ENCODE measurements at places on chromosomes 1 and 21.

GRCh38 chr21:30710499-30710898 is 8.1 kb downstream of the KRTAP21-3 start:
- no peak for DNase-seq

DNA sequence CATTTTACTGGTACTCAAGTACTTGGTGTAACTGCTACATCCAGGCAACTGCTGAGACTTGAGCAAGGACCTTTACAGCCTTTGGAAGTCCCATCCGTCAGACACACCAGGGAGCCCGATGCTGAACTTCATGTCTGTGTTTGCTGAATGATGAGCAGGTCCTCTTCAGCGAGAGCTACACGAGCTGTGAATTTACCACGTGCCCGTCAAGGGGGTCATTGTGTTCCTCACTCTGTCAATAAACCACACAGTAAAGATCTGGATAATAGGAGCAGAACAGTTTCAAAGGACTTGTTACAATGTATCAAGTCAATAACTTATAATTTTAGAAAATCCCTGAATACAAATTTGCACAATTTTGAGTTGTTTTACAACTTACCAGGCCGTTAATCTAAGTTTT is 427.2 kb downstream of the KIF26B start:
- no peak for DNase-seq

DNA sequence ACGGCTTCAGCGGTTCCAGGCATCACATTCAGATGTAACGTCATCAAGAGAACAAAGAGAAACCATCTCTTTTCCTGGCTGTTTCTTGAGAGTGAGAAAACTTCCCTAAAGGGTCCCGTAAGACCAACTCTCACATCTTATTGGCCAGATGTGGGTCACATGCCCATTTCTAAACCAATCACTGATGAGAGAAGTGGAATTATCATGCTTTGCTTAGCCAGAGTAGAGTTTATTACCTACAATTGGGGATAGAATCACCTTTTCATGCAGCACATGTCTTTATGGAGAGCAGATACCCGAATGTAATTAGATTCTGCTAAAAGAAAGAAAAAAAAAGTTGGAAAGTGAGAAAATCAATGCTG is 54.4 kb downstream of the LYPLAL1 start:
- DNase-seq: no peak

DNA sequence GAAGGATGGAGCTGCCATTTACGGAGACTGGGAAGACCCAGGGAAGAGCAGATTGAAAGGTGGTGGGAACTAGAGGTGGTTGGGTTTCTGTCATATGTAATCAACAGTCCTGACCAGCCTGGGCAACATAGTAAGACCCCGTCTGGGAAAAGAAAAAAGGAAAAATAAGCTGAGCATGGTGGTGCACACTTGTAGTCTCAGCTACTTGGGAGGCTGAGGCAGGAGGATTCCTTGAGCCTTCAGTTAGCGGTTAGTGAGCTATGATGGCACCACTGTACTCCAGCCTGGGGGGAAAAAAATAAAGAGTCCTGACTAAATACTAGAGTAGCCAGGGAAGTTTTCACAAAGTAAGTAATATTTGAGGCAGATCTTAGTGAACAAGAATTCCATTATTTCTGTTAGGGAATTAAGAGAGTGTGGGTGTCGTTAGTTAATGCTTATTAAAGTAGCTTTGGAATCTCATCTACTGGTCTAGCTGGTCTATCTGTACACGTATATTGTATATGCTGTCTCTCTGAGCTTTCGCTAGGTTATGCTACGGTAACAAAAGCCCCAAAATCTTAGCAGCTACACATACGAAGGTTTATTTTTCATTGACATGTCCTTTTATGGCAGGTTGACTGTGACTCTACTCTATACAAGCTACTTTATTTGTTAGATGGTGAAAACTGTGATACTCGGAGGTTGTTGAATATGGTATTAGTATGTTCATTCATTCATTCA is 4.4 kb downstream of the NBPF1 start:
- DNase-seq: no peak

DNA sequence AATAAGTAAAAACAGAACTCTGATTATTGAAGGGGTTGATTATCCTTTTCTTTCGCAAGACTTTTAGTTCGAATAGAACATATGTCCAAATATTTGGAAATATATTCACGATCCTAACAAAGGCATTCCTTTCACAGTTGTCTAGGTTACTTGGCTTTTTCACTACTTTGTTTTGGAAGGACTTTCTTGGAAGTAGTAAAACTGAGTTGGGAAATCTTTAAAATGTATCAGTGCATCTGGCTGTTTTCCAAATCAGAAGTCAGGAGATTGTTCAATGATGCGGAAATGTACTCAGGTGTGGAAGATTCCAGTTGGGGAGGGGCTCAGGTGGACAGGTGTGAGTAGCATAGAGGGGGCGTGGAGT is 67.1 kb downstream of the SH3BGR start:
- DNase-seq: peak; percentile 26

DNA sequence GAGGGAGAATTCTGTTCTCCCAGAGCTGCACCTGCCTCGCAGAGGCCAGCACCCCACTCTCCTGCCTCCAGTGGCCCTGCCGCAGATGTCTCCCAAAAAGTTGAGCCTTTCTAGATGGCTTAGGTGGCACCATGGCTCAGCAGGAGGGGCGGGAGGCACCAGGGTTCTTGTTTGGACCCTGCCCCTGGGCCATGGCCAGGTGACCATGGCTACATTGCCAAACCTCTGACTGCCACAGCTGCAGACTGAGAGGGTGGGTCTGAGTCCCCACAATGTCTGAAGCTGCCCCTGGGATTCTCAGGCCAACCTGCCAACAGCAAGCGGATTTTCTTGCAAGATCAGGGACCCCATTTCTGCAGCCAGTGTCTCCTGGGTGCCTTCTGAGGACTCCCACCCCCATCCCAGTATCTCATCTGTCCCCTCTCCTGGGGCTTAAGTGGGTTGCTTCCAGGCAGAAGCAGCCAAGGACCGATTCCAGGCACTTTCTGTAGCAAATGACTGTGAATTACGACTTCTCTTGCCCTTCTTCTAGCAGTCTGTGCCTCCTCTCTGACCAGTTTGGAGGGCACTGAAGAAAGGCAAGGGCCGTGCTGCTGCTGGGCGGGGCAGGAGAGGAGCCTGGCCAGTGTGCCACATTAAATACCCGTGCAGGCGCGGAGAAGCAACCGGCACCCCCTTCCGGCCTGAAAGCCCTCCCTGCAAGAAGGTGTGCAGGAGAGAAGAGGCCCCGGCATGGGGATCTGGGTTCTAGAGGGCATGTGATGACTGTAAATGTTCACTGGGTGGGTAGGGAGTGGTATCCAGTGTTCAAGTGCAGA is 22.5 kb downstream of the SESN2 start:
- no peak for DNase-seq

GRCh38 chr1:212621043-212621948 is 12.7 kb downstream of the ATF3 start:
- DNase-seq: no peak

- DNase-seq: no peak
Observed at GRCh38 chr1:109981004-109981335, 3.6 kb upstream of the AHCYL1 start.

DNA sequence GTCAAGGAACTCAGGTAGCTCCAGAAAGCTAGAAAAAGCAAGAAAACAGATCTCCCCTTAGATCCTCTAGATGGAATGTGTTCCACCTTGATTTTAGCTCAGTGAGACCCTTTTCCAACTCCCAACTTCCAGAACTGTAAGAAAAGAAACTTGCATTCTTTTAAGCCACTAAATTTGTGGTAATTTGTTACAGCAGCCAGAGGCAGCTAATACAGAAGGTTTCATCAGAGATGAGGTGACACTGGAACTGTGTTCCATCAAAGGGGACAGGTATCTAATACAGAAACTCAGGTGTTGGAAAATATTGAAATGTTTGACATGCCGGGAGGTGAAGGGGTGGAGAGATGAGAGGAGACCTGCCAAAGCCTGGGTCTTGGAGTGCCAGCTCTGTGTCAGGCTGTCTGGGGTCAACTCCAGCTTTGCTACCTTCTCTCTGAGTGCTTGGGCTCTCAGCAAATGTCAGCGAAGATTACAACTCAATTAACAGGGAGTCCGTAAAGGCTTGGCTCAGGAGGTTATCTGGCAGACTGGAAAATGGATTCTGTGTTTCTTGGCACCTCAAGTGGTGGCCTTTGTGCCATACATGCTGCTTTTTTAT is 71.3 kb downstream of the PLPP3 start:
- no peak for DNase-seq

DNA sequence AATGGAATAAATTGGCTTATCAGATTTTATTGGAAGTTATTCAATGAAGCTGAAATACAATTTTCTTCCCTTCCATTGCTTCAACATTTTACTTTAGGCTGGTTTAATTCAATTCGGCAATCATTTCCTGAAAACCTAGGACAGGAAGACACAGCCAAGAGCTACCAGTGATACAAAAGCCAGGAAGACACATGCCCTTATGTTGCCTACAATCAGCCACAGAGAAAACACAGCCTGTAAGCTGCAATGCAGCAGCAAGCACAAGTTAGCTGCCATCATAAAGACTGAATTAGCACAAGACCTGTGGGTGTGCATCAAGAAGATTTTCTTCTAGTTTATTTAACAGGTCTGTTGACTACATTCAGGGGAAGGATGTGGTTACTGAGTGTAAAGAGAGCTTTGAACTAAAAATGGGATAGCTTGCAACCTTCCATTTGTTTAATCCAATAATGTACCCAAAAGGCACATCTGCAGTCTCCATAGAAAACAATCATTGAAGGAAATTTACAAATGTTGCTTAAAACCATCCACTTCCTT is 193.8 kb downstream of the KCNH1 start:
- DNase-seq: no peak

- no peak for DNase-seq
Observed at GRCh38 chr21:16040601-16041000, 310.8 kb downstream of the USP25 start.

- no peak for DNase-seq
Observed at GRCh38 chr1:59360170-59360569, 63.3 kb downstream of the FGGY start.

GRCh38 chr21:36282568-36283230 is 37.3 kb upstream of the MORC3 start:
- no peak for DNase-seq

- no peak for DNase-seq
Observed at GRCh38 chr1:172452536-172453152, 8.8 kb upstream of the PIGC start.

GRCh38 chr1:62439652-62440371 is 3.0 kb downstream of the USP1 start:
- DNase-seq: no peak

- DNase-seq: peak; percentile 97
Observed at GRCh38 chr1:158124999-158125398, 55.7 kb upstream of the CD1D start.
